Psoas muscle (tissue), 8 donors: ENCODE measurements at places on chromosomes 5 and 9. TPM values are rescaled to one million over a fixed set of nuclear protein-coding genes. Genes with fewer than 3 reads are reported as not detected.

DNA sequence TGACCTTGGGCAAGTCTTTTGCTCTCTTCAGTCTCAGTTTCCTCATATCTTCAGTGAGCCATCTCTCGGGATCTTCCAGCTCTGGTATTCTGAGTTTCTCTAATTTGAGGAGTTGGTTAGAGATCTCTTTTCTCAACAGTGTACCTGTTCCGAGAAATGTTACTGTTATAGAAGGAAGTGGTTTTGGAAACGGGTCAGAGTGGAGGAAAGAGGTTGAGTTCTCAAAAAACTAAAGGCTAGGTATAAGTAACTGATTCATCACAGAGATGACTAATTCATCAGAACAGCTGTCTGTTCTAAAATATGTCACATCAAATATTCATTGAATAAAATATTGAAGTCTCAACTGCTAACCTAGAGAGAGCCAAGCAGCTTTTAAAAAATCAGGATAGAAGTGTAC, 106.6 kb downstream of the PALM2AKAP2 start:
- DNase-seq = no peak

DNA sequence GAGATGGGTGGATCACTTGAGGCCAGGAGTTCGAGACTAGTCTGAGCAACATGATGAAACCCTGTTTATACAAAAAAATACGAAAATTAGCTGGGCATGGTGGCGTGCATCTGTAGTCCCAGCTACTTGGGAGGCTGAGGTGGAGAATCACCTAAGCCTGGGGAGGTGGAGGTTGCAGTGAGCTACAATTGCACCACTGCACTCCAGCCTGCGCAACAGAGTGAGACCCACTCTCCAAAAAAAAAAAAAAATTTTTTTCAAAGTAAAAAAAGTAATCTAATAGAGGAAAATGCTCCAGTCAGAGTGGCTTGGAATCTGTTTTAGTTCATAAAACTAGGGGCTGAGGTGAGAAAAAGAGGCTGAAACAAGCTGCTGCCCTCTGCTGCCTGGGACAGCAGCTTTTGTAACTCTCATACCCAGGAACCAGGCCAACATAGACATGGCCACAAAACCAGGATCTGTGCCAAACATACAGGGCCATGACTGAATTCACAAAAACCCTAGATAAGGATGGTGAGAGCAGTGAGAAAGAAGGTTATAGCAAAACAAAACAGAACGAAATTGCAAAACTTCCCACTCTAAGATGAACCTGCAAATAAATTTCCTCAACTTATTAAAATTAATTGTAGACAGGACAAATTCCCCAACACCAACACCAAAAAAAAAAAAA, 13.1 kb upstream of the DCAF12 start:
- no peak for DNase-seq

DNA sequence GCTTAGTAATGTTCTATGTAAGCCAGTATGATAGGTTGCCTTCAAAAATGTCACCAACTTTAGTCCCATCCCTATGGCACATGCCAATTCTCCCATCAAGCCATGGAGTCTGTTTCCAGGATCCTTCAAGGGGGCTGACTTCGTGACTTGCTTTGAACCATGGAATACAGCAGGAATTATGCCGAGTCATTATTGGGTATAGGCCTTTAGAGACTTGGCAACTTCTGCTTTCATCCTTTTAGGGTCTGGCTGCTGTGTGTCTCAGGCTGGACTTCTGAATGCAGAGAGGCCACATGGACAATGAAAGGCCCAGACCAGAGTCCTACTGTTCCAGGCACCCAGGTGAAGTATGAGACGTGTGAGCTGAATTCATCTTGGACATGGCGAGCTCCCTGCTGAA, 109.8 kb downstream of the DENND1A start:
- no peak for DNase-seq

GLRA1 gene
- not detected for polyA plus RNA-seq

TNFSF15 gene
- 0.03 TPM for polyA plus RNA-seq

GRXCR2 gene
- polyA plus RNA-seq = not detected
